ENCODE measurements at places on chromosomes 11 and 22.

- no peak for DNase-seq
Measured at GRCh38 chr11:17001806-17002205, 12.4 kb downstream of the PLEKHA7 start.

DNA sequence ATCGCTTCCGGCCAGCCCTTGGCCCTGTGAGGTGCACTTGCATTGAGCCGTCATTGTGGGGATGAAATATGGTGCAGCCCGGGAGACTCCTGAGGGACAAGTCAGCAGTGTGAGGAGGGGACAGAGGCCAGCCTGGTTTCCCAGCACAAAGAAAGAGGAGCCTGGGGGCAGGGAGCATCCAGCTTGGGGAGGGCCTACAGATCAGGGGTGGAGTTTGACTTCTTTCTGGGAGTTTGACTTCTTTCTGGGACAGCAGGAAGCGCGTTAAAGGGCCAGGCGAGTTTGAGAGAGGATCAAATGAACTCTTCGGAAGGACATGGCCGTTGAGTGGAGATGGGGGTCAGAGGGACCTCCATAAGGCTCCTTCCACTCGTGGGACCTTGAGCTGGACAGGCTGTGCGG lies 91.9 kb downstream of the LRRC32 start:
- no peak for DNase-seq

DNA sequence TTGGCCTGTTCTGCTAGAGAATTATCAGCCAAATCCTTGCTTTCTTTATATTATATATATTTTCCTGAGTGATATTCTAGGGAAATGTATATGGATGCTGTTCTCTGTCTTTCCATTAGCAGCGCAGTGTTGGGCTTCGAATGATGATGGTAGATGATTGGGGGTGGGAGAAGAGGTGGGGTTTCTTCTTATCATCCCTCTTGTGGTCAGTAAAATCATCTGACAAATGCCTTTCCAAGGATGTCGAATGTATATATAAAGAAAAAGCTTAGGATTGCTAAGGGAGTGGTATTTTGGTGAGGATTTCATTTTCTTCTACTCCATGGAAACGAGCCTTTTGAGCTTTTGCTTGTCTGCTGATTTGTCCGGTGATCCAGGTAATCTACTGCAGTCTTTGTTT lies 48.9 kb downstream of the ARHGEF12 start:
- DNase-seq: no peak

DNA sequence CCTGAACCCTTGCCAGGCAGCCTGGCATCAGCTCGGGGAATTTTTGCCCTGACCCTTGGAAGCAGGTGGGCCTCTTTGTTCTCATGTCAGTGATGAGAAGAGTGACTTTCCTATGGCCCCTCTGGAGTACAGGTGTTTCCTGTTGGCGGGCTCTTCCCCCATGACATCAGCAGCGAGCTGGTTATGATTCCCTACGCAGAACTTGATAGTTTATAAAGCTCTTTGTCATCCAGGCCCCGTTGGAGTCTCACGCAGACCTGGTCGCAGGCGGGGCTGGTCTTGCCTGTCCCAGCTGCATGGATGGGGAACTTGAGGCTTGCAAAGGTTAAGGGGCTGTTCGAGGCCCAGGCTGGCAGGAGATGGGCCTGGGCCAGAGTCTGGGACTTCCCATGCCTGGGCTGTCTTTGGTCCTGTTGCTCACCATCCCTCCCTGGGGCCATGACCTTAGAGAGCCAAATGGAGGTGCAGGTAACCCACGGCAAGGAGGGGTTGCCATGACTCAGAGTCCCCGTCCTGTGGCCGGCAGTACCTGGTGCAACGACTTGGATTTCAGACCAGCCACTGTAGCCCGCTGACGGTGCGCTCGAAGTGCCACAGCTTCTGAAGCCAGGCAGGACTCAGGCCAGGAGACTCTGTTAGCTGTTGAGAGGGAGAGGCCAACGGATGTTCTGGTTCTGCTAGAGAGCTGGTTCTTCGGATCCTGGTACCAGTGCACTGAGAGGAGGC lies 45.9 kb upstream of the PPP6R3 start:
- no peak for DNase-seq

- no peak for DNase-seq
Measured at GRCh38 chr11:76455931-76456330, 11.1 kb downstream of the EMSY start.

GRCh38 chr11:68569357-68569756 lies 108.8 kb downstream of the PPP6R3 start:
- no peak for DNase-seq

DNA sequence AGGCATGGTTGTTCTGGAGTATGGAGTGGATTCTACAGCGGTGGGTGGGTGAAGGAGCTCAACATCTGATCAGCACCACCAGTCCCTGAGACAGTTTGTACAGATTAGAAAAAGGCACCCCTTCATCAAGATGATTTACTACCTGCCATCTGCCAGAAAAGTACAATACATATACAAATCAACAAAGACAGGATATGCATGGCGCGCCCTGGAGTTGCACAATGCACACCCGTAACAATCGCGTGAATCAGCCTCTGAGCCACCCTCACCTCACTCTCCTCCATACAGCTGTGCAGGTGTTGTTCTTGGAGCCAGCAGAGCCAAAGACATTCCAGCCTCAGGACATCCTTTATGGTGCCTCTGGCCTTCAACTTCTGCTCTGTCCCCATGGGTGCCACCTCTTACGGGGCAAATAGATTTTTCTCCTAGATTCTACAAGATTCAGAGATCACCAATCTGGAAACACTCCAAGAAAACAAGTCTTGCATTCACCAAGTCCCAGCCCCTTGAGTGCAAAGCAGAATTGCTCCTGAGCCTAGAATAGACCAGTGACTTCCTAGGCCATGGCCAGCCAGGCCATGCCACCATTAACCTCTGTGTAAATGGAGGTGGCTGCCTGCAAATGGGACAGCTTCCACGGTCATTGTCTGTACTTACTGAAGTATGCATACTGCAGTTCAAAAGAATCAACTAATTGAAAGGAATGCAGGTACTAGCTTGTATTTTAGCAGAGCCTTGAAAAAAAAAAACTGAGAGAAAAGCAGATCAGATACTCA lies 490.9 kb downstream of the SOX6 start:
- no peak for DNase-seq

DNA sequence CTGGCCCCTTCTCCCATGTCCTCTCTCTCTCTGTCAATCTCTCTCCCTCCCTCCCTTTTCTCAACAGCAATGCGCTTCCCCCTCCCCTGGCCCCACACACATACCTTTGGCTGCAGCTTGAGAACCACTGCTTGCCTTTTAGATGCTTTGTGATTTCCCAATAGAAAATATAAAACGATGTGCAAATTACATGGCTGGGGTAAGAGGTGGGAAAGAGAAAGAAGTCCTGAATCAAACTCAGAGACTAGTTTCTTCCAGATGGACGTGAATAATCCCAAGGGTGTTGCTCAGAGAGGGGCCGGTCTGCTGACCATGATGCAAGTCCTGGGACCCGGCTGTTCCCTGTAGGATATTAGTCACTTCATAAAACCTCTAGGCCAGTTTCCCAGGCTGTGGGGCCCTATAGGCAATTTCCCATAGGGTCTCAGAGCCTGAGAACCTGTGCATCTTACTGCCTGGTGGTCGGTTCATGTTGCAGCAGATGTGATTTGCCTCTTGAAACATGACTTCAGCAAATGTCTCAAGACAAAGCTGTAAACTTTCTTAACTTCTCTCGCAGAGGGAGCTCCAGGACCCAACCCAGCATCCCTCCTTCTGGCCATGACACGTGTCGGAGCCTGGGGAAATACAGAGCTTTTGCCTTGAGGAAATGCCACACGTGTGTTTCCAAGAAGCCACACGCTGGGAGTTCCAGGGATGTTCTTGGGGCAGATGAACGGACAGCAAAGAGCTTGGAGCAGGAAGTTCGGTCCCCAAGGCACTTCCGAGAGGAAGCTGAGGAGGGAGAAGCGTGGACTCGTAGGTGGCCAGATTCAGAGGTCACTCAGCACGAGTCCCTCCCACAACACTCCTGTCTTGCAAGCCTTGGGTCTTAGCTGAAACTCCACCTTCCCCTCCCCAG lies 34.5 kb upstream of the ETS1 start:
- DNase-seq: no peak

DNA sequence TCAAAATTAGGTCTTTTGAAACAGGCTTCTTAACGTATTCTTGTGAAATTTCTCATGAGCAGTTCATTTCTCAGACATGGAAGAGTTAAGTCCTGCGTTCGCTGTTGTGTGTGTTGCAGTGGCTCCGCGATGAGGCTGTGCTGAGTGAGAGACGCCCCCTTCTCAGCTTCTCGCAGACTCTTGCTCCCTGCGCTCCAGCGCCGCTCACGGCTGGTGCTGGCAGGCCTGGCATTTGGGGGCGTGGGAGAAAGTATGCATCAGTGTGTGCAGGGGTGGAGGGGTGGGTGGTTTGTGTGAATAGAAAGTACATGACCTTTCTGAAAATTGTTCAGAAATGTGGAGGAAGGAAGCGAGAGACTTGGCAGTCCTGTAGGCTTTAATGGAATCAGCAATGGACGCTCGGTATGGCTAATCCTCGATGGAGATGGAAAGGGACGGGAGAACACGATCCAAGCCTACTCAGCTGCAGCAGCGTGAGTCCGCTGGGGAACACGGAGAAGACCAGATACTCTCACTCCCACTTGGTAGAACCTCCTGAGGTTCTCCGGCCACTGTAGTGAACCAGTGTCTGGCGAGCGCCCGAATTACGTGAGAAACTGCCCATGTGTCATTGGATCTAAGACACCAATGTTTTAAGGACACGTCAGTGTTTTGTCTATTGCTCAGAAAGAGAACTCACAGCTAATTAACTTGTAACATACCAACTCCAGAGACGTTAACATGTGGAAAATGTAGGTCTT lies 5.9 kb downstream of the TAB1 start:
- DNase-seq: no peak

GRCh38 chr11:132024587-132025295 lies 654.3 kb downstream of the NTM start:
- no peak for DNase-seq

GRCh38 chr11:45104790-45105084 lies 41.7 kb upstream of the PRDM11 start:
- no peak for DNase-seq

DNA sequence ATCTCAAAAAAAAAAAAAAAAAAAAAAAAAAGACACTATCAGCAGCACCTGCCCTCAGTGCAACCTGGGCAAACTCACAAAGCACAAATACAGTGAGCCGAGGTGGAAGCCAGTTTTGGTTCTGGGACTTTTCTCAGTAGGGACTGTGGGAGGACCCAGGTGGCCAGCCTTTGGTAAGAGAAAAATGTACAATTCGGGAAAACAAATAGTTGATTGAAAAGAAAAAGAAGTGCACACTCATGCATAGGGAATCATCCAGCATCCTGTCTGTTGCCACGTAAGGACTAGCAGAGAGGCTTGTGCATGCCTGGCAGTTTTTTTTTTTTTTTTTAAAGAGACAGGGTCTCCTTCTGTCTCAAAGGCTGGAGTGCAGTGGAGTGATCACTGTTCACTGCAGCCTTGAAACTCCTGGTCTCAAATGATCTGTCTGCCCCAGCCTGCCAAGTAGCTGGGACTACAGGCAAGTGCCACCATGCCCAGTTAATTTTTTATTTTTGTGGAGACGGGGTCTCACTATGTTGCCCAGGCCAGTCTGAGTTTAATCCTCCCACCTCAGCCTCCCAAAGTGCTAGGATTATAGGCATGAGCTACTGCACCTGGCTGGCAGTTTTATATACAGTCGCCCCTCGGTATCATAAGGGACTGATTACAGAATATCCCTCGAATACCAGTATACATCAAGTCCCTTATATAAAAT lies 36.7 kb downstream of the TPST2 start:
- DNase-seq: peak; percentile 27

GRCh38 chr11:76671237-76671592 lies 668 bp upstream of the LRRC32 start:
- DNase-seq: no peak

DNA sequence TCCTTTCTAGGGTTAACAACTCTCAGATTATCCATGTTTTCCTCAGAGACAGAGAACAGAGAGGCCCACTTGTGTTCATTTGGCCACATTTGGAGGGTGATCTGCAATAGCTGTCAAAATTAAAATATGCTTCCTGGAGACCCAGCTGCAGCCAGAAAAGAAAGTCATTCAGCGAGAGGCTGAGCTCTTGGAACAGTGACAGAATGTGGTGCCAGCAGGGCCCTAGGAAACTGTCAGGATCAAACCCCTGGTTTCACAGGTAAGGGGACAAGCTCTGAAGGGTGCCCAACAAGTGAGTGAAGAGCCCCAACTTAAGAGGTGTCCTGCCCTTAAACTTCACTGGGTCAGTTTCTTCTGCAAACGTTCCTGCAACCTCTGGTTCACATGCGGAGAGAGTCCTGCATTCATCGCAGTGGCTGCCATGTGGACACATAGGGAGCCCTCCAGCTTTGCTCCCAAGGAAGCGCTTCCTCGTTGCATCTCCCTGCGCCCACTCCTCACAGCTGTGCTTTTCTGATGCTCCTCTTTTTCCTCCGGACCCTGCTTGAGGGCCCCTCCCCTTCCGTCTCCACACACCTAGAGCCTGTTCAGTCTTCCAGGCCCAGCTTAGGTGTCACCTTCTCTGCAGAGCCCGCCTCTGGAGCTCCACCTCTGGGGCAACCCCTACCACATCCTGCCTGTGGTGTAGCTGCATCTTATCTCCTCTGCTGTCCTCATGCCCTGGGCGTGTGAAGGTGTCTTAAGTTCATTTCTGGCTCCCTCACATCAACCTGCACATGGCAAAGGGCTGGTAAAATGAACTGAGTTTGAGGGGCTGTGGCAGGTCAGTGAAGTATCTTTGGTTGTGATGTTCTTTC lies 3.9 kb downstream of the UCP3 start:
- DNase-seq: no peak

GRCh38 chr11:115682888-115683287 lies 178.7 kb upstream of the CADM1 start:
- no peak for DNase-seq

DNA sequence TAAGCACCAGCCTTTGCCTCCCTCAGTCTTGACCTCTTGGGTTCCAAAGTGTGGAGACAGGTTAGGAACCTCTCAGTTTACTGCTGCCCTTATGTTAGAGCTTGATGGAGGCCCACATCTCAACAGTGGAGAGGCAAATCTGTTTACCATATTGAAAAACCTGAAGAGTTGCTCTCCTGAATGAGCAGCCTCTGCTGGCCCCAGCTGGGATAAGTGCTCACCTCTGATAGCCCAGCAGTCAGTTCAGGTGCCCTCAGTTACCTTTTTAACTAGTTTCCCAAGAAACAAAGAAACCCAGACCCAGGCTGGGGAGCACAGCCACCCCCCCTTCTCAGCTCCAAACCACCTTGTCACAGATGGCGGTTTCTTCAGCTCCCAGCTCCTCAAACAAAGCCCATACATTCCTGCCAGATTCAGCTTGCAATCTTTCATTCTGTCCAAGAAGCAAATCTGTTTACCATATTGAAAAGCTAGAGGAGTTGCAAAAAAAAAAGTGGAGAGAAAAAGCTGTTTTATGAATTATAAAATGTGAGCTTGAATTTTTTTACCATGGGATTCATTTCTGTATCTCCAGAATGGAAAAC lies 57.2 kb downstream of the PPFIBP2 start:
- no peak for DNase-seq

GRCh38 chr11:24046731-24047130 lies 450.1 kb upstream of the LUZP2 start:
- DNase-seq: no peak

- DNase-seq: no peak
Measured at GRCh38 chr11:81345609-81346008, 1388.1 kb downstream of the FAM181B start.

GRCh38 chr11:2393111-2393868 lies 7.3 kb upstream of the TSSC4 start:
- DNase-seq: no peak
